ENCODE measurements at places on chromosomes 1 and 21. TPM values are rescaled to one million over a fixed set of nuclear protein-coding genes. Genes with fewer than 3 reads are reported as not detected.

CD101 gene
- total RNA-seq: 0.60 TPM

SPRR1A gene
- not detected for total RNA-seq

C1orf198 gene
- 6.9 TPM for total RNA-seq

LCE2B gene
- total RNA-seq: not detected

HENMT1 gene
- 14.6 TPM for total RNA-seq

IER5 gene
- 24.3 TPM for total RNA-seq

CYP4B1 gene
- not detected for total RNA-seq

DNA sequence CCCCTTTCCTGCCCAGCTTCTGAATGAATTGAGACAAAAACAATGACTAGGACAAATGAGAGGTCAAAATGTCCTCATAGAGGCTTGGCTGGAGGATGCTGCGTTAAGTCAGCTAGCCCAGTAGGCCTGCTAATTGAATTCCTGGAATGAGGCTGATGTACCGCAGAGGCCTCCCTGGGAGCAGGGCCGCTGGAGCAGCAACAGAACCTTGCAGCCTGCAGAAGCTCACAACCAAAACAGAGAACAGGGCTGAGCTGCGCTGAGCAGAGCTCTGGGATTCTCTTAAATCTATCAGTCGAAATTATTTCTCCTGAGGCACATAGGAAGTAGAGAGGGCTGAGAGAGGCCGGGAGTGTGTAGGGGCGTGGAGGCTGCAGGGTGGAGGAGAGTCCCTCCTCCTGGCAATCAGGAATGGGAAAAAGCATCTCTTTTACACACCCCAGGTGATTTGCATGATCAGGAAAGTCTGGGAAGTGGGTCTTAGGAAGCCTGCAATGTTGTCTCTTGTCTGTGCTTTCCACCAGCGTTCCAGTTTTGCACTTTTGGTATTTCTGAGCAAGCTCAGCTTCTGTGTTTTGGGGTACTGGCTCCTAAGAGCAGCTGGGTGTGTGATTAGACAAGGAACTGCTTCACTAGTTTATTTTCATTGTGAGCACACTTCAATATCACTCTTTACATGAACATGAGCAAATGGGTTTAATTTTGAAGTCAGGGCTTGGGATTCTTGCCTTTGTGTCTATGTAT, 66.5 kb downstream of the RYR2 start:
- no peaks in the 10 kb centered on the region for H3K4me1 ChIP-seq
- H3K27me3 ChIP-seq: peaks cover 4% of the 10 kb centered on the region
- H3K36me3 ChIP-seq: no peaks in the 10 kb centered on the region
- DNase-seq: no peak

DNA sequence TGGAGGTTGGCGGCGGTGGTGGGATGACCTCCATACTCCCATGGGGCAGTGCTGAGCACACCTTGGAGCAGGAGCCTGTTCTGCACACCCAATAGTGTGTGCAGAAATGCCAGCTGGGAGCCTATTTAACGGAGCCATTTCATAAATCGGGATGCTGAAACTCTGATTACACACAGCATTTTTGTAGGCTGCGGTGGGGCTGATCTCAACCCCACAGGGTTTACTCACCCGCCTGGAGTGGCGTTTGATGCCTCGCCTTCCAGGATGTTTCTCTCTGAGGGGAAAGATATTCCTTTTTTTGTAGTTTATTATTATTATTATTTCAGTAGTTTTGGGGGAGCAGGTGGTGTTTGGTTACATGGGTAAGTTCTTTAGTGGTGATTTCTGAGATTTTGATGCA, 82.6 kb upstream of the WDR26 start:
- H3K27me3 ChIP-seq: no peaks in the 10 kb centered on the region
- no peak overlapping the region for H3K27ac ChIP-seq
- no peak overlapping the region for H3K4me3 ChIP-seq
- peaks cover 3% of the 10 kb centered on the region for H3K4me1 ChIP-seq
- DNase-seq: no peak

GRCh38 chr1:21659099-21659923, 9.8 kb downstream of the RAP1GAP start:
- H3K4me1 ChIP-seq: peaks cover 6% of the 10 kb centered on the region
- H3K27me3 ChIP-seq: peaks cover 22% of the 10 kb centered on the region
- no peaks in the 10 kb centered on the region for H3K36me3 ChIP-seq
- peak; percentile 90 for DNase-seq

GRCh38 chr1:201895120-201895665, 6.5 kb downstream of the SHISA4 start:
- no peak for DNase-seq
- H3K27me3 ChIP-seq: peaks cover 17% of the 10 kb centered on the region
- H3K4me1 ChIP-seq: peaks cover 5% of the 10 kb centered on the region
- H3K36me3 ChIP-seq: no peaks in the 10 kb centered on the region

DNA sequence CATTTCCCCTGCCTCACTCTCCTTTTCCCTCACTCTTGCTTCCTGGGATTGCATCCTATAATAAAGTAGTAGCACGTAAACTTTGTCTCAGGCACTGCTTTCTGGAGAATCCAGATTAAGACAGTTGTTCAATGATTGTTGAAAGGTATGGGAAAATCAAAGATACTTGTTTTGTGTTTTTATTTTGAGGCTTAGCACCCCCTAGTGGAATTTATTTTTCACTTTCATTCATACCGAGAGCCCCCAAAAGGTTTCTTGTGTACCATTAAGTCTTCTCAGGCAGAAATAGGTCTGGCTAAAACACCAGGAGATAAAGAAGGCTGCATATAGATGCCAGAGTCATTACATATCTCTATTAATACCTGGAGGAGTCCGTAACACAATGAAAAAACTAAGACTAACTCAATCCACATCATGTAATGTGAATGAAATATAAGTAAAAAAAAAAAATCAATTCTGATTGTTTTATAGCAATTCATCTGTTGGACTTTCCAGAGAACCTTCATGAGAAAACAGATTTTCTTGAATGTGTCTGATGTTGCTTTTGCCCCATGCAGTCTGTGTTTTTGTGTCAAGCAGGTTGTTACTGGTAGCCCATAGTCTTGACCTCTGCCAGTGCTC, 103.5 kb downstream of the RPE65 start:
- H3K36me3 ChIP-seq: no peaks in the 10 kb centered on the region
- no peaks in the 10 kb centered on the region for H3K4me1 ChIP-seq
- no peak overlapping the region for H3K4me3 ChIP-seq
- no peak overlapping the region for H3K27ac ChIP-seq

DNA sequence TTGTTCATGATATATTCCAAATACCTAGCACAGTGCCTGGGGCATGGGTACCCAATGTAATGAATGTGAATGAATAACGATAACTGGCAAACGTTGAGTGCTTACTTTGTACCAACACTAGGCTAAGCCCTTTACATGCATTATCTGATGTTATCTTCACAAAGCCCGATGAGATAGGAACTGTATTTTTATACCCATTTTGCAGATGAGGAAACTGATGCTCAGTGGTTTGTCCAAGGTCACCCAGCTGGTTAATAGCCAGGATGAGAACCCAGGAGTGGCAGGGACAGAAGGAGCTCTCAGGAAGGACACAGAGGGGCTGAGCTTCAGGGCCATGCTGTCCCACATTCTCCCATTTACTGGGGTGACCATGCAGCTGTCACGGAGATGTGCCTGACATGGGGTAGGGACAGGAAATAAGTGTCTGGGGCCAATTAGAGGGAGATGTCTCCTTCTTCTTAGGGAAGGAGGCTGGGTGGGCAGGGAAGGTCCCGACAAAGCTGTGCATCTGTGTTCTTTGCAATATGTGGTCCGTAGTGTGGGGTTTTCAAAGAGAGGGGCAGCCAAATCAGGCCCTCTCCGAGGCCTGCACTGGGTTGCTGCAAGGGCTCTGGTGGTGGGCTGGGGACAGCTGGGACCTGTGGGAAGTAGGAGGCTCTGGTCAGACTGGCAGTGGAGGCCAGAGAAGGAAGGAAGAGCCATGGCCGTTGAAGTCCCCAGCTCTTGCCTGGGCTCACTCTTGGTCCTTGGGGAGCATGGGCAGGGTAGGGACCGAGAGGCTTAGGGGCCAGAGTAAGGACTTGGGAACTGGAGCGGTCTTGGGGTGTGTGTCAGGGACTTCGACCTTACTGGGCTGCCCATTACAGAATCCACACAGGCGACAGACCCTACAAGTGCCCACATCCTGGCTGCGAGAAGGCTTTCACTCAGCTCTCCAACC, 26.6 kb downstream of the A3GALT2 start:
- H3K27ac ChIP-seq: peak overlapping the region; percentile 52
- no peaks in the 10 kb centered on the region for H3K27me3 ChIP-seq
- H3K36me3 ChIP-seq: peaks cover 10% of the 10 kb centered on the region
- DNase-seq: no peak
- H3K4me3 ChIP-seq: no peak overlapping the region
- peaks cover 2% of the 10 kb centered on the region for H3K4me1 ChIP-seq

DNA sequence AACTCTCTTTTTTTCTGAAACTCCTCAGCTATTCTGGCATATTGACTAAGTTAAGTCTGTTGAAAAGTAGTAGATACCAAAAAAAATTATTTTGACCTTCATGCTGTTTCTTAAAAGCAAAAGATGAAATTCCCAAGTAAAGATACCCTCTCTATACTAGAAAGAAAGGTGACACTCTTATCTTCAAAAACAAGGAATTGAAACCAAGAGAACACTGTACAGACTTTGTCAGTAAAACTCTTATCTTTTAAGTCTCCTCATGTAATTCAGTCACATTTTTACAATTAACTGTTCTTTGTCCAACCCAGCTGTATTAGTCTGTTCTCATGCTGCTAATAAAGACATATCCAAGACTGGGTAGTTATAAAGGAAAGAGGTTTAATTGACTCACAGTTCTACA, 496.2 kb downstream of the LTN1 start:
- no peak overlapping the region for H3K4me3 ChIP-seq
- DNase-seq: no peak
- H3K4me1 ChIP-seq: no peaks in the 10 kb centered on the region
- H3K27me3 ChIP-seq: no peaks in the 10 kb centered on the region
- H3K27ac ChIP-seq: no peak overlapping the region

DNA sequence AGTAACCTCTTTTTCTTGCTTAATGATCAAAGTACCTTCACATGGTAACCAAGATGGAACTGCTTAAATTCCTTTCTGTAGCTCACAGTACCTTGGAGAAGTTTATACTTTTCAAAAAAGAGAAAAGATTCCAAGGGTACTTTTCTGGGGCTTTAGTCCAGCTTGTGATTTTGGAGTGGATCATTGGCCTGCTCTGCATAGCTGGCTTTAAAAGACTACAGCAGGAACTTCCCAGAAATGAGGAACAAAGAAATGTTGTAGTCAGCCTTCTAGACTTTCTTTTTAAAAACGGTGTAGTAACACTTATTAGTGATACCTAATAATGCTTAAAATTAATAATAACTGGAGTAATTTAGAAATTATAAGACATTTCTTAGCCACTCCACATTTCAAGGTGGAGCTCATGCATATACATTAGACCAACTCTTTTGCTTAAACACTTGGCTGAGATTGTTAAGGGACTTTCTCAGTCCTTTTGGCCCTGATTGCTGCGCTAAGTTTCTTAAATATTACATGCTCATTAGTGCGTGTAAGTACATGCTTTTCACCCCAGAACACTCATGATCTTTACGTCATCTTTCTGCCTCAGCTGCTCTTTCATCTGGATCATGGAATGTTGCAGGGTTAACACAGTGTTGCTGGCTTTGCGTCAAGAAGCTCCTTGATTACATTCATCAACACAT, 57.3 kb downstream of the SDCCAG8 start:
- H3K27ac ChIP-seq: no peak overlapping the region
- peaks cover 21% of the 10 kb centered on the region for H3K36me3 ChIP-seq
- DNase-seq: no peak
- no peaks in the 10 kb centered on the region for H3K27me3 ChIP-seq
- H3K4me3 ChIP-seq: no peak overlapping the region

DNA sequence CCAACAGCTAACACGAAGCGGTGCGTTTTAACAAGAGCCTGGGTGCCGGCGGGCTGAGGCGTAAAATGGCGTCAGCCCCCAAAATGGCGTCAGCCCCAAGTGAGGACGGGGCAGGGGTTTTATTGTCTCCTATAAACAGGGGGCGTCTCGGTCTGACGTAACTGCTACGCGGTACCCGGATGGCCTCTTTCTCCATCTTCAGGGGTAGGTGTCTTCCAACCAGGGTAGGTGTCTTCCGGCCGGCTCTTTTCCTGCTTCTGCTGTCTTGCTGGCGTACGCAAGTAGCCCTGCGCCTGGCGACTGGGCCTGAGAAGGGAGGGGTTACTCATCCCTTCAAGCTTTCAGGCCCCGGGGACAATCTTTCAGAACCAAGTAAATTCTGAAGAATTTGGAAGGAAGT, 45.3 kb downstream of the LGR6 start:
- H3K27ac ChIP-seq: no peak overlapping the region
- no peak for DNase-seq
- peaks cover 12% of the 10 kb centered on the region for H3K27me3 ChIP-seq
- no peaks in the 10 kb centered on the region for H3K36me3 ChIP-seq

DNA sequence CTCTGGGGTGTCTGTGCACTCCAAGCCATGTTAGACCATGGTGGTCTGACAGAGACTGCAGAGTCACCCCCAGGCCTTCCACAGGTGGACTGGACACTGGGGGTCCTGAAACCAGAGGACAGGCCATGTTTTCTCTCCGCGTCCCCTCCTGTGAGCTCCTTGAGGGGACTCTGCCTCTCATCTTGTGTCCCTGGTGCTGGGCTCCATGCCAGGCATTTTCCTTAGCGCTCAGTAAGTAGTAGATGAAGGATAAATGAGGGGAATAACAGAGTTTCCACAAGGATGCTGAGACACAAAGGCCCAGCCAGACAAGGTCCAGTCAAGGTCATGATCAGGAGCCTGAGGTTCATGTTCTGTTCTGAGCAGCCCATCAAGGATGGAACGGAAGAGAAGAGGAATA, 57.4 kb downstream of the FAM163A start:
- no peak overlapping the region for H3K4me3 ChIP-seq
- no peaks in the 10 kb centered on the region for H3K4me1 ChIP-seq
- H3K36me3 ChIP-seq: no peaks in the 10 kb centered on the region
- no peak overlapping the region for H3K27ac ChIP-seq

DNA sequence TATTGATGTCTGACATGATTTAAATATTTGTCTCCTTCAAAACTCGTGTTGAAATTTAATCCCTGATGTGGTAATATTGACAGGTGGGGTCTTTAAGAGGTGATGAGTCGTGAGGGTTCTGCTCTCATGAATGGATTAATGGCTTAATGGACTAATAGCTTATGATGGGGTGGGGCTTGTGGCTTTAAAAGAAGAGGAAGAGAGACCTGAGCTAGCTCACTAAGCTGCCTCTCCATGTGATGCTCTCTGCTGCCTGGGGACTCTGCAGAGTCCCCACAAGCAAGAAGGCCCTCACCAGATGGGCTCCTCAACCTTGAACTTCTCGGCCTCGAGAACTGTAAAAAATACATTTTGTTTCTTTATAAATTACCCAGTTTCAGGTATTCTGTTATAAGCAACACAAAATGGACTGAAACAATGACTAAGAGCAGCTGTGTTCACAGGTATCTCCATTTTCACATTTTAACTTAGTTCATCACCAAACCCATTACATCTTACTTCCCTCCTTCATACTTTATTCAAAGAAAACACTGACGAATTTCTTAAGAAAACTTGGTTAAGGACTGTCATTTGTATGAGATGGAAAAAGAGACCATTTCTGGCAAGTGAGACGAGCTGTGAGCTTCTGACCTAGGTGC, 12.1 kb upstream of the AIM2 start:
- H3K27me3 ChIP-seq: peaks cover 2% of the 10 kb centered on the region
- H3K36me3 ChIP-seq: no peaks in the 10 kb centered on the region
- H3K4me1 ChIP-seq: peaks cover 51% of the 10 kb centered on the region
- no peak for DNase-seq
- no peak overlapping the region for H3K4me3 ChIP-seq

Data from activated CD4-positive, alpha-beta T cell treated with anti-CD3 and anti-CD28 coated beads for 36 hours (primary cell).